Hypothalamus (tissue), 51 donors: ENCODE measurements at places on chromosomes 5 and 9.

- DNase-seq: peak; percentile 5
These were observed 115.4 kb upstream of the PPP2R2B start for GRCh38 chr5:146993876-146994530.

DNA sequence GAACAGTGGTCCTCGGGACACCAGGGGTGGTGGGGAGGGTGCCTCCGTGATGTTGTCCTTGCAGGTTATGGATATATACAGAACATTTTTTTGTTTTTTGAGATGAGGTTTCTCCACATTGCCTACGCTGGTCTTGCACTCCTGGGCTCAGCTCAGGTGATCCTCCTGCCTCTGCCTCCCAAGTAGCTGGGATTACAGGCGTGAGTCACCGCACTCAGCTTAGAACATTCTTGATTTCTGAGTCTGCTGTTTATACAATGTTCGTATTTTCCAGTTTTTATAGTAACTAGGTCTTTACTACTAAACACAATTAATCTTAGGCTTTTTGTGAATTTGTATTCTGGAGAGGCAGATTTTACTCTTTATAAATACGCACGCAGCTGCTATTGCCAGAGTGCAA, 6.0 kb downstream of the PMPCA start:
- DNase-seq: no peak

- no peak for DNase-seq
These were observed 49.7 kb upstream of the GRAMD2B start for GRCh38 chr5:126373375-126374108.

- DNase-seq: no peak
These were observed 17.5 kb upstream of the MSMP start for GRCh38 chr9:35771534-35771933.

DNA sequence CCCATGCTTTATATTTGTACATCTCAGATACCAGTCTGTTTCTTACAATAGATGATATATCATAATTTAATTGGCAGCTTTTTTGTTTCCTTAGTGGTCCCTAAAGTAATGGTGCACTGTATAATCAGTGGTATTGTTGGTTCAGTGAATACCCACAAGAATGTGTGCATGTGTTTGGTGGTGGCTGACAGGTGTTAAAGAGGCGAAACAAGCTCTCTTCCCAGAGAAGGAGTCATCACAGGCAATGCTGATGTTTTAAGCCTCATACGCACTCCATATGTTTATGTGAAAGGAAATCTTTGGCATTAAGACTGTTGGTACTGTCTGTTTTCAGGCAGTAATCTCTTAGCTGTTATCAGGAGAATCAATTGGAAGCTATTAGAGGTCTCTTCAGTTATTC, 49.2 kb upstream of the KIAA1958 start:
- no peak for DNase-seq

GRCh38 chr9:109641372-109641659, 138.7 kb upstream of the PALM2AKAP2 start:
- DNase-seq: no peak

- peak; percentile 39 for DNase-seq
These were observed 40.4 kb upstream of the SYNPO start for GRCh38 chr5:150599917-150600511.

- no peak for DNase-seq
These were observed 264.4 kb downstream of the HTR1A start for GRCh38 chr5:63697811-63698210.

DNA sequence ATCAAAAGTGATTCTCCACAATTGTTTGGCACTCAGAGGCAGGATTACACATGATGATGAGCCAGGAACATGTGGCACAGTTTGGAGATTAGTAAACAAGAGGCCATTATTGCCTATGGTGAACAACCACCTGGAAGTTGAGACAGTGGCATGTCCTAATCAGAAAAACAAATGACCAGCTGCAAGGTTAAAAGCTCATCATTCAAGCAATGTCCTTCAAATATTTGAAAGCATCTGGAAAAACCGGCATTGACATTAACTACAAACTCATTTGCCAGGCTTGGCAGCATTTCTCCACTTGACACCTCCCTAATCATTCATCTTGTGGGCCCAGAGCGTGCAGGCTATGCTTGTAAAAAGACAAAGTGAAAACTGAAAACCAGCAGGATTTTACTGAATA, 80.6 kb upstream of the MEGF10 start:
- DNase-seq: no peak

- DNase-seq: no peak
These were observed 20.9 kb upstream of the OR5C1 start for GRCh38 chr9:122767817-122768216.

- DNase-seq: no peak
These were observed 94.7 kb downstream of the DIRAS2 start for GRCh38 chr9:90547896-90548295.

GRCh38 chr5:178309271-178310013, 76.8 kb upstream of the PHYKPL start:
- no peak for DNase-seq

- DNase-seq: no peak
These were observed 15.0 kb downstream of the TENT4A start for GRCh38 chr5:6728011-6728794.

DNA sequence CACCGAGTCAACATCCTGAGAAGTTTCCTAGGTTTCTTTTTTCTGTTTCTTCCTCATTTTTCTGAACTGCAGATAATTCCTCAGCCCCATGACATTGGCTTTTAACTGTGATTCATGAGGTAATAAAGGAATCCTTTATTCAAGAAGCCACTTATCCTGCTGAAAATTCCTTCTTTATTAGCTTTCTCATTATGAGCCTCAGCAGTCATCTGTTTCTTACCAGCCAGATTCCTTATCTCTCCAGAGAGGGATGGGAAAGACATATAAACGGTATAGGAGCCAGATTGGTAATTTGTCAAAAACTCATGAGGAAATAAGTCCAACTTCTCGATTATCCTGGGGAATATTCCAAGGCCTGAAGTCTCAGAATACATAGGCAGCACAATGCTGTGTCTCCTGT, 465.4 kb downstream of the ICE1 start:
- DNase-seq: no peak

DNA sequence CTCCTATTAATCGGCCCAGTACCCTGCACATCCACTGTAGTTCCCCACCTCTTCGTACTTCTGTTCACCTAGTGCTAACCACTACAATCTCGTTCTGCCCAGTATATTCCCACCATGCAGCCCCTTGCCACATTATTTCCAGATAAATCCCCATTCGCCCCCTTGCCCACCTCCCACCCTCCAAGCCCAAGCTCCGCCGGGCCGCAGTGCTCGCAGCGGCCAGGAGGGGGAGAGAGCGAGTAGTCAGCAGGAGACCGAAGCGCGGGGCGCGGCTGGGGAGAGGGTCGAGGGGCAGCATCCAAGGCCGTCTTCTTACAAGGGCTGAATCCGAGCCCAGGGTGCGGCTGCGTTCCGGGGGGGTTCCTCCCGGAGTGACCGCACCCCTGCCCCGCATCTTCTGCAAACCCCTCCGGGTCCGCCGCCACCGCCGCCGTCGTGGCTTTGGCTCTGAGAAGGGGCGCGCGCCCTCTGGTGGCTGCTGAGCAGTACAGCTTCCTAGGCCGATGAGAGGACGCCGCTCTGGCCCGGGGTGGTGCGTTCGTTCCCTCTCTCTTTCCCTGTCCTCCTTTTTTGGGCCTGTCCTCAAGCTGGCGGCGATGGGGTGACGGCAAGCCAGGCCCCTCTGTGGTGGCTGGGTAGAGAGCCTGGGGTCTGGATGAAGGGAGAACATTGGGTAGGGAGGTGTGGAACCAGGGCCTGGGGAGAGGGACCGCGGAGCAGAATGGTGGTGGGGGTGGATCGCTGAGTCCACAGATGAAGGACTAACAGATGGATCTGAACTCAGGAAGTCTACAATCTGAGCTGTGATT, 30.0 kb upstream of the PSD2 start:
- peak; percentile 90 for DNase-seq

- no peak for DNase-seq
These were observed 448.9 kb upstream of the ZNF462 start for GRCh38 chr9:106414042-106414441.

DNA sequence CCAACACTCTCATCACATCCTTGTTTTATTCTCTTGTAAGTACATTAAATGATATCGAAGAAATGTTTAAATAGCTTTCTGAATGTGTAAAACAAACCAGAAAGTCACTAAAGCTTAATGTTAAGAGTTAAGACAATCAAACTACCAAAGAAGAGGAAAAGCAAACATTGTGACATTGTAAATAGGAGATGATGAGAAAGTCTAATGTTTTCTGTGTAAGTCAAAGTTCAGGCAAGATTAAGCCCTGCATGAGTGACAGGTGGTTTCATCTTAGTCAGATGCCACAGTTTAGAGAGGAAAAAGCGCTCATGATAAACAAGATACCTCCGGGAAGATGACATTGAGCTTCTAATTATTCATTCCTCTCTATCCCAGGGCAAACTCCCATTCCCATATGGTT, 50.9 kb upstream of the PHYKPL start:
- no peak for DNase-seq

GRCh38 chr5:91103353-91104061, 279.6 kb downstream of the ARRDC3 start:
- no peak for DNase-seq

DNA sequence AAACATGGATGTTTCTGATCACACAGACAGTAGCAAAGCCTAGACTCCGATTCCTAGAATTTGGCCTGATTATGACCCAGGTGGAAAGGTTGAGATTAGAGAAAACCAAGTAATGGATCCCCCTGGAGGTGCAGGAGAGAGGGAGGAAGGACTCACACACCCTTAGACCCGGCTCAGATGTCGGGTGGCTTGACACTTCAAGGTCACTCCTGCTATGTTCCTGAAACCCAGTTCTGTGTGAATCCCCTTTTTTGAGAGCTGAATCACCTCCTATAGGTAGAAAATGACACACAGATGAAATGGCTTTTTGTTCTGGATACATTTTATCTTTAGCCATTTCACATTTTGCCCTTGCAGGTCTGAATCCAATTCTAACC, 192.8 kb downstream of the ARRDC3 start:
- no peak for DNase-seq

DNA sequence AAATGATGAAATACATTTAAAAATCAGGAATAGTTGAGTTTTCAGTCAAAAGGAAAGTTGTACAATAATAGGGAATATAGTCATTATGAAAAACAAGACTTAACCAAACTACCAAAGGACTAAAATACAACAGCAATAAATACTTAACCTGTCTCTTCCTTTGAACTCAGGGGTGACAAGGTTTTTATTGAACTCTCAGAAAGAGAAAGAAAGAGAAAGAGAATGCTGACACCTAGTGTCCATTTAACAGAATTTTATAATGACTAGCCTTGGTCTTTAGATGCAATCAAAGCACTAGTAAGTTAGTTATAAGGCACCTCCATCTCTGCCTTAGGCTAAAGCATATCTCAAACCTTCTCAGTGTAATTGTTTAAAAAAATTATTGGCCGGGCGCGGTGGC, 47.5 kb downstream of the UIMC1 start:
- no peak for DNase-seq

- DNase-seq: no peak
These were observed 1.2 kb upstream of the AGXT2 start for GRCh38 chr5:35048910-35049309.

- no peak for DNase-seq
These were observed 74.0 kb upstream of the MEF2C start for GRCh38 chr5:88957013-88957412.

DNA sequence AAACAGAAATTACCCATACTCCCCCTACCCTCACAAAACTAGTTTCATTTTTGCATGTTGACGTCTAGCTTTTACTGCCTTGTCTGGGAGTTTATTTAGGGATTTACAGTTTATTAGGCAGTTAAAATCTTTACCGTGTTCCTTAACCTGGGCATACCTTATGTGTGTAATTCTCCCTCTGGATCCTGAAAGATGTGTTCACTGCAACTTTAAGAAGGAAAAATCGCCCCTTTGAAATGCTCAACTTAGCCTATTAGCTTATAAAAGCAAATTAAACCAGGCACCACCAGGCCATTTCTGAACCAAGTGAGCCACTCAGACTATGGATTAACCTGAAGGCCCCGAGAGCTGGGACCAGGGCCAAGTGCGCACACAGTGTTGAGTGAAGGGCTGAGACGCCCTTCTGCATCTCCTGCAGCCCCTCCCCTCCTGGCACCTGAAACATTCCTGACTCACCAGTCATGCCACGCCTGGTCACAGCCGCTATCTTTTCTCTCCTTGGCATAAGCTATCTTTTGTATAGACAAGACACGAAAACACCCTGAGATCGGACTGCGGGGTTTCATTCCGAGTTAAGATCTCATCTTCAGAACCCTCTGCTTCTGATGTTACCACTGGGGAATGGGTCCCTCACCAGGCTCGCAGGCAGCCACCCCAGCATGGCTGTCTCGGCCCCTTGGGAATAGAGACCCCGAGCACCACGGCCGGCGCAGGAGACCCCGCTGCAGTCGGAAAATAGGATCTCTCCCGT, 111.9 kb downstream of the ROR2 start:
- DNase-seq: no peak

GRCh38 chr5:40333459-40334241, 346.1 kb upstream of the PTGER4 start:
- DNase-seq: no peak

GRCh38 chr5:72266862-72267261, 53.2 kb downstream of the MRPS27 start:
- no peak for DNase-seq

- no peak for DNase-seq
These were observed 250.8 kb upstream of the KLF4 start for GRCh38 chr9:107740088-107740980.

DNA sequence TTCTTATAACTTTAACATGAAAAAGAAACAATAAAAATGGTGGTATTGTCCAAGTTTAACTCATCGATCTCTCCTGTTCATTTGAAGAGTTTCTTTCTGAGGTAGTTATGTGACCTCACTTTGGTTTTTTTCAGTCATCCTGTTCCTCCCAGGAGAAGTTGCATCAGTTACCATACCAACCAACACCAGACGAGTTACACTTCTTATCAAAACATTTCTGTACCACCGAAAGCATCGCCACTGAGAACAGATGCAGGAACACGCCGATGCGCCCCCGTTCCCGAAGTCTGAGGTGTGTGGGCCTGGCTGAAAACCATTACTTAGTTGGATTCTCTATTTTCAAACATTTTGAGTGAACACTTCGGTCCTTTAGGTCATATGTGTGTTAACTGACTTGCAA, 96.3 kb downstream of the CD180 start:
- DNase-seq: no peak

DNA sequence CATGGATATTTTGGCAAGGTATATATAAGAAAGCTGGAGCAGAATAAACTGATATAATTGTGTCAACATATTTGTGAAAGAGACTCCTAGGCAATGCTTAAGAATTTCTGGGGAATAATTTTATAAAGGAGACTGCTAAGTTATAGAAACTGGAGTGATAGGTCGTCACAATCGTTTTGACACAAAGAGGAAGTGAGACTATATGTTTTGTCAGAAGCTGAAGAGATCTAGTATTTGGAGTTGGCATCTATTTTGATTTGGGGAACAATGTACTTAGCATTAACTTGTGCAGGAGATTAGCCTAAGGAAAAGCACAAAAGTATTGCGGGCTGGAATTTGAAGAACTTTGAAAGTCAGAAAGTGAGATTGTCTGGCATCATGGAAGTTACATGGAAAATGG, 582.5 kb downstream of the TAF11L14 start:
- no peak for DNase-seq

- DNase-seq: no peak
These were observed 132.7 kb upstream of the SLC12A2 start for GRCh38 chr5:127950707-127951391.
